ENCODE measurements at places on chromosomes 5 and 9.

DNA sequence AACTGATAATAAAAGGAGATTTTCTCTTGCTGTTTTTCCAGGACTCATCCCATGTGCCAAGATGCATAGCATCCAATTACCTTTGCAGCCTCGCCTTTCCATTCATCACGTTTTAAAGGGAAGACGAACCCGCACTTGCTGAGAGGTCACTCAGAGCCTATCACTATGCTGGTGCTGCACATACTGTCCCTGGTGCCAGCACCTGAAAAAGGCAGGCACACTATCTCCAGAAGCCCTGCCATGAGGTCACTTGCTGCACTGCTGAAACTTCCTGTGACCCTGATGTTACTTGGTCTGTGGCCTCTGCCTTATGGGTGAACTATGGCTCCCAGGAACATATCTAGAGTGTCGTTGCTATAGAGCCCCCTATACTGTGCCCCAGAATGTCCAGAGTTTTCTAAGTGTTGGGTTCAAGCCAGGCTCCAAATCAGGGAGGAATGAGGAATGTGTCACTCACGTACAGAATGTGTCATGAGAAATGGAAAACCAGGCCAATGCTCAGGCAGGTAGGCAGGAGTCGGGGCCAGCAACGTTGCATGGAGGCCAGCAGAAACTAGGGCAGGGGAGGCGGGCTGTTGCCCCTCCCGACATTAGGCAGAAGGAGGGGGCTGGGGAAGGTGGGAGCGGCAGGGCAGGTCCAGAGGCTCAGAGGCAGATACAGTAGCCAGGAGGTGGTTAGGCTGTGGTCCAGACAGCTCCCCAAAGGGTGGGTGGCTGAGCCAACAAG, 262.1 kb downstream of the CRB2 start:
- no peak for DNase-seq

DNA sequence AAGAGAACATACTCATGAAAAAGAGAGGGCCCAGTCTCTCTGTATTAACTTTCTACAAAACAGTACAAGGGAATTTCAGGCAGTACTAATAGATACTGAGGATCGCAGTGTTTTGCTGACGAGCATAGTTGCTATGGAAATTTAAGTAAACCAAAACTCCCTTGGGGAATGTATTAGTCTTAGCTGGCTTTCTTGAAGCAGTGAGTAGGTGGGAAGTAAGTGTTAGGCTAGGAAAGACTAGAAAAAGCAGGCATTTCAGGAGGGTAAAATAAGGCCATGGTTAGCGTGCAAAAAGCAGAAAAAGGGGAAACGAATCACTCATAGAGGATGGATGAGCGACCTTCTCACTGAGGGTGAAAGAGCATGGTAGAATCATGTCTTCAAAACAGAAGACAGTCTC, 84.3 kb upstream of the ACTBL2 start:
- no peak for DNase-seq

- DNase-seq = no peak
Measured at GRCh38 chr5:176748073-176748966, 62.0 kb upstream of the UNC5A start.

GRCh38 chr5:32217886-32218396, 43.8 kb upstream of the GOLPH3 start:
- no peak for DNase-seq

DNA sequence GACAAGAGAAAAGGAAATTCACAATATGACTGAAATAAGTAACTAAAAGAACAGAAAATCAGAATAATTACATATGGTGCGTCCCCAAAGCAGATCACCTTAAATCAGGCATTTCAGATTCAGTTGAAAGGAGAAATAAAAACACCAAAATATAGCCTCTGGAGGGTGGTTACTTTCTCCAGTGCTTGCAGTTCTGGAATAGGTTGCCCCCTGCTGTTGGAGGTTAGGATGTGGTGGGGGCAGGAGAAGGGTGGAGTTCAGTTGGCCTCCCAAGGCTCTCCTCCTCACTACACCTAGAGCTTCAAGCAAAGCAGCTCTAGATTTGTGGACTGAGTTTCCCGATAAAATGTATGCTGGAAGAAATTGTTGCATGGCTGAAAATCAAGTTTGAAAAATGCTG, 338.2 kb upstream of the TLE4 start:
- DNase-seq = no peak

GRCh38 chr9:120740132-120740531, 25.9 kb upstream of the MEGF9 start:
- DNase-seq = no peak

DNA sequence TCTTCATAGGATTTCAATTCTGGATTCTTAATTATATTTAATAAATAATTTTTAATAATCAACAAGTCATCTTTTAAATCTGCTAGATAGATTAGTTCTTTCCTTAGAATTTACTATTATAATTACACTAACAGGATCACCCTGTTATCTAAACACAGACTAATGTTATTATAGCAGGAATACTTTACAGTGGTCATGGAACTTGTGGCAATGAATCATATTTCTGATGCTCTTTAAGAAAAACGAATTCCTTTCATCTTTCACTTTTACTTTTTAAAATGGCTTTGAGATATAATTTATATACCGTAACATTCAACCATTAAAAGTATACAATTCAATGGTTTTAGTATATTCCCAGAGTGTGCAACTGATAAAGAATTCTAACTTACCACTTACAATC, 29.7 kb upstream of the CDK5RAP2 start:
- no peak for DNase-seq

DNA sequence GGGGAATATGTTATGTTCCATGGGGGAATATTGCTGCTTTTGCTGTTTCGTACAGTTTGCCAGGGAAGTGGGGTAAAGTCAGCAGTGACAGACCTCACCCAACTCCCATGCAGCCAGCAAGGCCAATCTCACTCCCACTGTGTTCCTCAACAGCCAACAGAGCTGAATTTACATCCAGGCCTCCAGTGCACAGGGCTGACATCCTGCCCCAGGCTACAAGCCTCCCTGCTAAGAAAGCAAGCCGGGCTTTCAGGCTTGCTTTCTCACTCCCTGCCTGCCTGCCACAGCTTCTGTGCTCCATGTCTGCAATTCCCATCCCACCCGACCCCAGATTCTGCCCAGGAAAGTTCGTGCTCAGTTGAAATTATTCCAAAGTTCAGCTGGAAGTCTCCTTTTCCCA, 25.5 kb upstream of the SNCAIP start:
- DNase-seq = no peak

- DNase-seq = no peak
Measured at GRCh38 chr5:132887283-132887682, 13.8 kb downstream of the LEAP2 start.

- no peak for DNase-seq
Measured at GRCh38 chr5:92147266-92147665, 764.1 kb upstream of the ARRDC3 start.

DNA sequence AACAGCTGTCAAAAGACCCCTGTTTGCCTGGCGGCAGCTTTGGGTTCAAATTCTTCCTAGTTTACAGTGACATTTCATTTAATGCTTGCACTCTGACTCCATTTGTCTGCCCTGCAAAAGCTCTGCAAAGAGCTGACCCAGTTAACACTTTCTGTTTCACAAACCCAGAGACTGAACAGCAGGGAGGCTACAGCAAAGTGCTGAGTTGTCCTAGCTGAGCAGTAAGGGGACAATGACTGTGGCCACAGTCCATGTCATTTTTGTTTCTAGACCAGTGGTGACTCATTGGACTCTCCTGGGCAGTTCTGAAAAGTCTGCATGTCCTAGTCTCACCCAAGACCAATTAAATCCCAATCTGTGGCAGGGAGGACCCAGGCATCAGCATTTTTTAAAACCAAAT, 994.8 kb upstream of the WWC1 start:
- DNase-seq = no peak

DNA sequence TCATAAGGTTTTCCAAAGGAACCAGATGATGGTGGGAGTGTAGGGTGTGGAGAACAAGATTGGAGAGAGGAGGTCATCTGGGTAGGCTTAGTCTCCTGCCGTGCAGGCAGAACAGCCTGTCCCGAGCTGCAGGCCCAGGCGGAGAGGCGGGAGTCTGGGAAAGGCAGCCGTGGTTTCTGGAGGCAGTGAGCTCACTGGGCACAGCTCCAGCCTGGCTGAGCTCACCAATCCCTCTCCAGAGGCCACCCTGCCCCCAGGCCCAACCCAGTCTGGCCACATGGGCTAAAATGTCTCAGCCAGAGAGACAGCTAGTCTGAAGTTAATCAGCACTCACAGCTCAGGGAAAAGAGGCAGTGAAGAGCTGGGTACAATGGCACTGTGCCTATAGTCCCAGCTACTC, 12.3 kb downstream of the P4HA2 start:
- peak; percentile 89 for DNase-seq

Measured in HS-5 (cell line).